ENCODE measurements at places on chromosomes 6 and 20.

DNA sequence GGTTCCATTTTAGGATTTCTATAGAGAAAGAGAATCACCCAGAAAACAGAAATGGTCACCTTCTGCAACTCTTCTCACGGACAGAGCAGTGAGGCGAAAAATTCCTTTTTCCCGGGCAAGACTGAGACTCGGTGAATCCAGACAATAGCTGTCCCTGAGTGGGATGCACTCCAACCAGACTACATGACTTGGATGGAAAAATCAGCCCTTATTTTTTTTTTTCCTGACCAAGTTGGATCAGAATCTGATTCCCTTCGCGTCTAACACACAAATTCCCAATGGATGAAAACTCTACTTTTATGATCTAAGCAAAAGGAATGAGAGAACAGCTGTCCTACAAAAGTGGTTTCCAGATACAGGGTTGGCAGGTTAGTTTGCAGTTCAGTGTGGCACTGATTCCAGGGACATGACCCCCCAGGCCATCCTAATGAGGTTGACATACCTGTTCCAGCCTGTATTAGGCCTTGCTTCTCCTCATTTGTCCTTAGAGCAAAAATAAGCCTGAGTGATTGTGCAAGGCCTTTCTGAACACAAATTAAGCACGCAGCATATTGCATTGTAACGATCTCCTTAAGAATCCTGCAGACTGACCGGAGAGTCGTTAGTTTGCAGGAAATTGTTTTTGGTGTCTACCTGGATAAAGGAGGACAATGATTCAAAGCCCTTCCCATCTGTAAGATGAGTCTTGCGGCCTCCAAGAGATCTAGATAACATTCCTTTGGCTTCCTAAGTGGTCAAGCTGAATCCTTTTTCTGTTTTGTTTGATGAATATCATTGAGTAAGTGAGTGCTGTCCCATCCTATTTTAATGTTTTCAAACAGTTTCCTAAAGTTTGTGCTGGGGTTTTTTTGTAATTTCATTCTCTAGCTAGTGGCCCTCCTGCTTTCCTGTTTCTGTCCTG lies 1.5 kb upstream of the NEDD9 start:
- no peak for DNase-seq

DNA sequence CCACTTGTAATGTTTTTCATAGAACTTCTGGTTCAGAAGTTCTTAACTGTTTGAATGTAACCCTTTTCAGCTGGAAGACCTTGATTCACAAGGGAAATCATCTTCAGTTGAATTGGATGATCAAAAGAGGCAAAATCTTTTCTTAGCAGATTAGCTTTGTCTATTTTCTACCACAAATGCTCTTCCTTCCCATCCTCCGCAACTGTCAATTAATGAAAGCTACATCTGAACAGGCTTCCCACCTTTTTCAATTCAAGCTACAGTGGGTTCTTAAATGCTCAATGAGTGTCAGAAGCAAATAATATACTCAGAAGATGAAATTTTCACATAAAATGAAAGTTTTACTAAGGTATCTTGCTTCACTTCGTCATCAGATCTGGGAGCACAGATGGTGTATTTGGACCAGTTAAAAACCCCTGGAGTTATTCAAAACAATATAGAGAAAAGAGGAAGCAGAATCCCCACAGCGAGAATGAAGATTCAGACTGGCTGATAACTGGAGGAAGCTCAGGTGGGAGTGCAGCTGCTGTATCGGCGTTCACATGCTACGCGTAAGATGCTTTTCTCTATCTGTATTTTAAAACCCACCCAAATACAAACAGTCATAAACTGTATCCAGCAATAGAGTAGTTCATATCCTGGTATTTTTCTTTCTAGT lies 19.4 kb downstream of the QRSL1 start:
- DNase-seq: no peak

DNA sequence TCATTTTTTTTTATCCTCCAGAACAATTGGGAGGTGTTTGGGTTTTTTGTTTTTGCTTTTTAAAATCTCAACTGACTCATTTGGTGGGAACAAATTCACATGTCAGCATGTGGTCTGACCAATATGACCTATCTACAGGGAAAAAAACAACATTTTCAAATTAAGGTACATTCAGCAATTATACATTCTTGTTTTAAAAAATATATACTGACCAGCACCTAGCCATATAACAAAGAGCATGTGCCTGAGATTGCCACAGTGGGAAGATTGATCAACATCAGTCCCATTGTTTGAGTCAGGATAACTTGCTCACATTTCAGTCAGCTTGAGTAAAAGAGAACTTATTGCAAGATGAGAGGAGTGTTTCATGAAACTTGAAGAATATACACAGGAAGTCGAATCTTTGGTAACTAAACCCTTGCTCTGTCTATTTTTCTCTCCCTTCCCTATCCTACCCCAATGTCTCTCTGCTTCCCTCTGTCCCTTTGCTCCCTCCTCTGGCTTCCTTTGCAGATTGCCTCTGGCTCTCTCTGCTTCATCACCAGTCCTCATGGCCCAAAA lies 163.2 kb upstream of the TAB2 start:
- no peak for DNase-seq

GRCh38 chr6:52286798-52287432 lies 2.4 kb upstream of the MCM3 start:
- peak; percentile 31 for DNase-seq

- no peak for DNase-seq
Measured at GRCh38 chr6:39381550-39382140, 59.1 kb upstream of the KCNK16 start.

- DNase-seq: no peak
Measured at GRCh38 chr20:53210931-53211330, 238.8 kb downstream of the TSHZ2 start.

GRCh38 chr6:151021896-151022295 lies 156.4 kb downstream of the MTHFD1L start:
- no peak for DNase-seq

DNA sequence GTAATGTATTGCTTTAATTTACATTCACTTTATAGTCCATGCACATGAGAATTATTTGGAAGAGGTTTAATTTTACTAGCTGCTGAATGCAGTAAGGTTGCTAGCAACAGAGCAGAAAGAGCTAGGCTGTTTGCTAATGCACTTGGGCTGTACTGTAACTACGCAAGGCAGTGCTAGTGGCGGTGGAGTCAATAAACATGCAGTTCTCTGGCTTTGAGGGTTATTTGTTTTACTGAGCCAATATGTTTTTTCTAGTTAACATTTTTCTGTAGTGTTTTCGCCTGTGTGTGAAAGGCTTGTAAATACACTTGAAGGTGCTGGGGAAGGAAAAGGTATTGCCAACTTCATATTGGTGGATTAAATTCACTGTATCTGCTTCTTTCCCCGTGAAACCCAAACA lies 112.8 kb downstream of the BTBD3 start:
- no peak for DNase-seq

DNA sequence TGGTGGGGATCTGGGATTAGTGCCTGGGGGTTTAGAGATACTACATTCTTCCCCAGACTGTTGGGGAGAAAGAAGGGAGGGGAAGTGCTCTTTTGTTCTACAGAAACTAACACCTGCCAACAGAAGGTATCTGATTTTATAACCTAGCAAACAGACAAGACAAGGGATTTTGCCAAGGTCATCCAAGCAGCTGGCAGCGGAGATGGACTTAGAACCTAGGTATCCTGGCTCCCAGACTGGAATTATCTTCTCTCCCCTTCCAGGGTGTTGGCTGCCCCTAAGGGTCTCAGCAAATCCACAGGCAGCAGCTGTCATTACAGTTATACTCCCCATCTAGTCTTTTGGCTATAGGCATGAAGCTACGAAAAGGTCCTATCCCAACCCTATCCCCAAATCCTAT lies 8.4 kb downstream of the SDC4 start:
- DNase-seq: no peak

GRCh38 chr6:285030-285771 lies 7.1 kb upstream of the DUSP22 start:
- DNase-seq: no peak

GRCh38 chr6:167501831-167502385 lies 177.0 kb downstream of the TTLL2 start:
- no peak for DNase-seq

GRCh38 chr6:9647071-9647445 lies 767.8 kb downstream of the TFAP2A start:
- DNase-seq: no peak

DNA sequence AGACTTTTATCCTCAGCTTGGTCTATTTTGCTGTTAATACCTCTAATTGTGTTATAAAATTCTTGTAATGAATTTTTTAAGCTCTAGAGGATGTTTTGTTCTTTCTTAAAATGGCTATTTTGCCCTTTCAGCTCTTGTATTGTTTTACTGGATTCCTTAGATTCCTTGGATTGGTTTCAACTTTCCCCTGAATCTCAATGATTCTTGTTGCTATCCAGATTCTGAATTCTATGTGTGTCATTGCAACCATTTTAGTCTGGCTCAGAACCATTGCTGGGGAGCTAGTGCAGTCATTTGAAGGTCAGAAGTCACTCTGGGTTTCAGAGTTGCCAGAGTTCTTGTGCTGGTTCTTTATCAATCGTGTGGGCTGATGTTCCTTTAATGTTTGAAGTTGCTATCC lies 37.1 kb downstream of the OTOR start:
- DNase-seq: no peak

GRCh38 chr20:32963176-32963575 lies 41.1 kb downstream of the SUN5 start:
- DNase-seq: no peak

DNA sequence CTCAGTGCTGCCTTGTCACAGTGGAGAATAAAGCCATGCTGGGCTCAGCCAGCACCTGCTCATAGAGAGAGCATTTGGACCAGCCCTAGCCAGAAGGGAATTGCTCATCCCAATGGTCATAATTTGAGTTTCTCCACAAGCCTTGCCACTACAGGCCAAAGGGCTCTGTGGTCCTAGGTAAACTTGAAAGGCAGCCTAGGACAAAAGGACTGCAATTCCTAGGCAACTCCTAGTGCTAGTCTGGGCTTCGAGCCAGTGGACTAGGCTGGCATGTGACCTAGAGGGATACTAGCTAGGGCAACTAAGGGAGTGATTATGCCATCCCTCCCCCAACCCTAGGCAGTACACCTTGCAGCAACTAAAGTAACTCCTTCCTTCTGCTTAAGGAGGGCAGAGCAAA lies 516.2 kb downstream of the BCKDHB start:
- no peak for DNase-seq

GRCh38 chr6:78868116-78868515 lies 765 bp downstream of the IRAK1BP1 start:
- DNase-seq: no peak

GRCh38 chr6:129628101-129628815 lies 81.7 kb downstream of the ARHGAP18 start:
- no peak for DNase-seq

- DNase-seq: no peak
Measured at GRCh38 chr6:29079203-29079602, 7.9 kb downstream of the OR2B3 start.

DNA sequence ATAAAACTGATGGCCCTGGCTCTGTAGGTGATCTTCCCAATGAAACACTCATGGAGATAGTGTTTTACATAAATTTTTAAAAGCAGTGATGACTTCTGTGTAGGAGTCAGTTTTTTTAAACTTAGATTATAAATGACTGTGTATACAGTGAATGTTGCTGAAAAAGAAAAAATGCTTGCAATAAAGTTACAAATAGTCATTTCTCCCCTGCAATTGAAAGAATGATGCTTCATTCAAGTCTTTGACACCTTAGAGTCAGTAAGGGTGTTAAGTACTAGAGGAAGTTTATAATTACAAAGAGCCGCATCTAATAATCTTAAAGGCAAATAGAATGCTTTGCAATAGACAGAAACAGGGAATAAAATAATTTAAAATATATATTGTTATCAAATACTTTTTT lies 27.6 kb downstream of the ZNF292 start:
- DNase-seq: no peak

DNA sequence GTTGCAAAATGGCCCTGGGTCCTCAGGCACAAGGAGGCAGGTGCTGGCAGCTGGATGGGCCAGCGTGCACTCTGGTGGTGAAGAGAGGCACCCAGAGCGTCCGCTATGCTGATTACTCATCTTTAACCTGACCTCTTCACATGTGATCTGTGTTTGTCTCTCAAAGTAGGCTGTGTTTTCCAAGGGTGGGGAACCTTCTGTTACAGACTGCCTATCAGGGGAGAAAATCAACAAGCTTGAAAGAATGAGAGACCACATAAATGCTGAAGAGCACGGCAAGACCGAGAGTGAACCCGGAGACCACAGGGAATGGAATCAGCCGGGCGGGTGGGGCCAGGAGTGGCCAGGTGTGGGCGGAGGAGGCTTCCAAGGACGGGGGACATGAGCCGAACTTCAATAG lies 16.2 kb downstream of the BNIP5 start:
- no peak for DNase-seq

DNA sequence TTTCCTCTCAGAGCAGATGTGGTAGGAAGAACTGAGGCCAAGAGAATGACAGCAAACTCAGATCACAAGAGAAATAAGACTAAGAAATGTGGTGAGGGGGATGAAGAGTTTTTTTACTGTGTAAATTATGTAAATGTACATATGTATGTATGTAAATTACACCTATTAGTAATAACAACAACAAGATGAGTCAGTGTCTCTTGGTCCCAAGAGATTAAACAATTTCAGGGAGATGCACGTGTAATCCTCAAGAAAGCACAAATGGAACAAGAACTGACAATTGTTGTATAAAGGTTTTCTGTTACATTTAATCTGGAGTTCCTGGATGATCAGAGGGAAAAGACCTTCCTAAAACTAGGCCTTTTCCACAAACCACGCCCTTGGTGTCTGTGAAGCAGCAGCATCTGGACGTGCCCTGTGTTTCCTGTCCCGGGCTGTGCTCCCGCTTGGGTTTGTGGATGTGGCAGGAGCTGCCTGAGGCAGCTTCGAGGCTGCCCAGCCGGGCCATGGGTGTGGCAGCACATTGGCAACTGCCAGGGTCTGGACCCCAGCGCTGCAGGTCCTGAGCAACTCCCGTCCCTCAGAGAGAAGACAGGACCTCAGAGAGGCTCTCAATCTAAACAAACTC lies 994 bp downstream of the CLDN20 start:
- DNase-seq: no peak

- no peak for DNase-seq
Measured at GRCh38 chr20:44273231-44274215, 26.4 kb downstream of the GDAP1L1 start.

DNA sequence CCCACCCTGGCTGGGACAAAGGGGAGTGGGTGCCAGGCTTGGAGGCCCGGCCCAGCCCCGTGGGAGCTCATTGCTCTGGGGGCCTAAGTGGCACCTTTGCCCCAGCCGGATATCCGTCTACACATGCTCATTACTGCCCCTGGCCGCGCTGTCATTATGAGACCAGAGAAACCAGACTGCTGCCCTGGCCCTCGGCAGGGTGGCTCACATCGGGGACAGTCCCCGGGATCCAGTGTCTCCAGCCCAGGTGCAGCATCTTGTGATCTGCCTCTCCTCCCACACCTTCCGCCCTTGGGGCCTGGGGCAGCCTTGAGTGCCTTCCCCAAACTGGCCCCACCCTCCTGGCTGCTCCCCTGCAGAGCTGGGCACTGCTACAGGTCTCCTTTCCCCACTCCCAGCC lies 4.9 kb downstream of the SRMS start:
- DNase-seq: no peak

GRCh38 chr6:111874025-111874415 lies 768 bp upstream of the FYN start:
- no peak for DNase-seq

- no peak for DNase-seq
Measured at GRCh38 chr6:9140172-9140571, 704.8 kb upstream of the SLC35B3 start.

- DNase-seq: no peak
Measured at GRCh38 chr6:96926425-96926824, 1.9 kb downstream of the KLHL32 start.
